ENCODE measurements at places on chromosomes 2 and 18.

GRCh38 chr2:49259926-49260325 is 105.6 kb upstream of the FSHR start:
- no peak overlapping the region for H3K27ac ChIP-seq
- no peaks in the 10 kb centered on the region for H3K4me1 ChIP-seq
- no peak for DNase-seq
- H3K27me3 ChIP-seq, result no peaks in the 10 kb centered on the region
- H3K36me3 ChIP-seq, result no peaks in the 10 kb centered on the region

- no peaks in the 10 kb centered on the region for H3K36me3 ChIP-seq
- DNase-seq, result no peak
- no peak overlapping the region for H3K4me3 ChIP-seq
- no peak overlapping the region for H3K27ac ChIP-seq
- no peaks in the 10 kb centered on the region for H3K4me1 ChIP-seq
- H3K27me3 ChIP-seq, result no peaks in the 10 kb centered on the region
Measured at GRCh38 chr18:57249179-57249578, 102.3 kb downstream of the BOD1L2 start.

GRCh38 chr2:169260846-169261642 is 101.3 kb downstream of the LRP2 start:
- H3K27me3 ChIP-seq, result peaks cover 3% of the 10 kb centered on the region
- no peaks in the 10 kb centered on the region for H3K36me3 ChIP-seq
- no peak for DNase-seq
- no peaks in the 10 kb centered on the region for H3K4me1 ChIP-seq

GRCh38 chr2:42645551-42645950 is 77.1 kb downstream of the MTA3 start:
- DNase-seq, result no peak
- no peaks in the 10 kb centered on the region for H3K27me3 ChIP-seq
- H3K4me1 ChIP-seq, result no peaks in the 10 kb centered on the region
- no peak overlapping the region for H3K4me3 ChIP-seq
- no peak overlapping the region for H3K27ac ChIP-seq

DNA sequence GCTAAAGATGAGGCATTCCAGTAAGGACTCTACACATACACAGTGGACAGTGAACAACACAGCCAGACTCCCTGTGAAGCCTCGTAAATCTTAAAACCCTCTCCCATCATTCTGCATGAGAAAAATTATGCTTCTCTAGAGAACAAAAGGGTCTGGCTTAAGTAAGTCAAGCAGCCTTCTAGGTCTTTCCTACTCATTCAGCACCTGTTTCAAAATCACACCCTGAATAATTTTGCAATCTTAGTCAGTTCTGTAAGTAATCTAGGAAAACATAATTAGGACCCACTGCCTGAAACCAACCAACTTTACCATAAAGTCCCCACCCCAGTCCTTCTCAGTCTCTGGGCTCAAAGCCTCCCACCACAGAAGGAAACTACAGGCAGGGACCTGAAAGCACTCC is 19.7 kb downstream of the IAH1 start:
- peaks cover 12% of the 10 kb centered on the region for H3K36me3 ChIP-seq
- DNase-seq, result no peak
- H3K27me3 ChIP-seq, result no peaks in the 10 kb centered on the region
- H3K4me3 ChIP-seq, result no peak overlapping the region
- no peaks in the 10 kb centered on the region for H3K4me1 ChIP-seq
- H3K27ac ChIP-seq, result no peak overlapping the region

GRCh38 chr2:85680707-85681371 is 12.8 kb upstream of the SFTPB start:
- no peak for DNase-seq
- no peaks in the 10 kb centered on the region for H3K36me3 ChIP-seq
- H3K27me3 ChIP-seq, result peaks cover 12% of the 10 kb centered on the region
- H3K27ac ChIP-seq, result no peak overlapping the region
- H3K4me3 ChIP-seq, result no peak overlapping the region
- peaks cover 7% of the 10 kb centered on the region for H3K4me1 ChIP-seq

GRCh38 chr2:194545978-194546377 is 1111.0 kb upstream of the SLC39A10 start:
- H3K4me3 ChIP-seq, result no peak overlapping the region
- no peaks in the 10 kb centered on the region for H3K27me3 ChIP-seq
- no peaks in the 10 kb centered on the region for H3K4me1 ChIP-seq
- H3K27ac ChIP-seq, result no peak overlapping the region

DNA sequence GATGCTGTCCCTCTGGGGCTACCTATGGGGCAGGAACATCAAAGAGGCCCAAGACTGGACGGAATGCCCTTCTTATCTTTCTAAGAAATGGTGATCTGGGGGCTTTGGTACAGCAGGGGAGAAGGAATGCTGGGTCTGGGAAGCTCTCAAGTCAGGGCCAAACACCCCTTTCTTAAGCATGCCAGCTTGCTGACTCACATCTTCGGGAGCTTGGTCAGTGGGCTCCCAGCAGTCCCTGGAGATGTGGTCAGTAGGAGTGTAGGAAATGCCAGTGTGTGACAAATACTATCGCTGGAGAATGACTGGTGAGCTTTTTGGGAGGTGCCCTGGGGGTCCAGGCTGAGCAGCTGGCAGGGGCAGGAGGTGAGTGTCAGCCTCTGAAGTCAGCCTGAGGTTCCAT is 105.0 kb upstream of the CDC42EP3 start:
- no peak overlapping the region for H3K27ac ChIP-seq
- H3K4me3 ChIP-seq, result no peak overlapping the region
- no peak for DNase-seq
- no peaks in the 10 kb centered on the region for H3K4me1 ChIP-seq
- H3K27me3 ChIP-seq, result no peaks in the 10 kb centered on the region

DNA sequence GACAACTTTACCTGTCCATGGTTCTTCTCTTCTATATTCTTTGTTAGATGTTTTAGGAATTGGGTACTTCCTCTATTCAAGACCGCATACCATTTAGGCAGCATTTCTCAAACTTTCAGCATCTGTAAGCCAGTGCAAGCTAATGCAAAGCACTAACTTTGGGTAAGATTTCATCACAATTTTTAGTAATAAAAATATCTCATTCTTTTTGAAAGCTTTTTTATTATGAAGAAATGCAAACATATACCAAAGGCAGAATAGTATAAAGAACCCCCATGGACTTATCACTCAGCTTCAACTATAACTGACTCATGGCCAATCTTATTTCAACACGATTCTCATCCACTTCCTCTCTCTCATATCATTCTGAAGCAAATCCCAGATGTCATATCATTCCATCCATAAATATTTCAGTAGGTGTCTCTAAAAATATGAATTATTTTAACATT is 32.9 kb downstream of the INO80C start:
- peaks cover 3% of the 10 kb centered on the region for H3K36me3 ChIP-seq
- no peak overlapping the region for H3K4me3 ChIP-seq
- no peak overlapping the region for H3K27ac ChIP-seq
- no peak for DNase-seq

DNA sequence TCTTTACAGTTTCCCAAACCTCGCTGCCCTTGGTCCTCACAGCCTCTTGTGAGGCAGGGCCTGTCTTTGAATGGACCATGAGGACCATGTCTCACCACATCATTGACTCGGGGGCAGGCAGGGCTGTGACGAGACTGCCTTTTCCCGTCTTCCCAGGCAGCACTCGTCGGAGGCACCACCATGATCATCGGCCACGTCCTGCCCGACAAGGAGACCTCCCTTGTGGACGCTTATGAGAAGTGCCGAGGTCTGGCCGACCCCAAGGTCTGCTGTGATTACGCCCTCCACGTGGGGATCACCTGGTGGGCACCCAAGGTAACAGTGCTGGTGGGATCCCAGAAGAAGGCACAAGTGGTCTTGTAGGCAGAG is 45.7 kb upstream of the MAPRE3 start:
- DNase-seq, result no peak
- H3K27ac ChIP-seq, result no peak overlapping the region
- H3K4me1 ChIP-seq, result peaks cover 4% of the 10 kb centered on the region

DNA sequence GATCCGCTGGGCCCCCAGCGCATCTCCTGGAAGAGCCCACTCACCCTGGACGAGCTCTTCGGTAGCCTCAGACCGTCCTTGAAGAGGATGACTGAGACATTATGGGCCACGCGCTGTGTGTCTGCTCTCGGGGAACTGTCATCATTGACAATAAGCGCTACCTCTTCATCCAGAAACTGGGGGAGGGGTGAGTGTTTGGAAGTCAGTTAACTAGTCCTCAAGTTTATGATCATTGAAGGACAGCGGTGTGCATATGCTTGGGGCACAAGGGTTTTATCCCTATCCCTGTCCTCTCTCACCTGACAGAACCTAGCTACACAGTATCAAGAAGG is 586 bp downstream of the STK16 start:
- peaks cover 27% of the 10 kb centered on the region for H3K36me3 ChIP-seq
- peak overlapping the region; percentile 92 for H3K27ac ChIP-seq
- no peak for DNase-seq
- no peaks in the 10 kb centered on the region for H3K27me3 ChIP-seq

DNA sequence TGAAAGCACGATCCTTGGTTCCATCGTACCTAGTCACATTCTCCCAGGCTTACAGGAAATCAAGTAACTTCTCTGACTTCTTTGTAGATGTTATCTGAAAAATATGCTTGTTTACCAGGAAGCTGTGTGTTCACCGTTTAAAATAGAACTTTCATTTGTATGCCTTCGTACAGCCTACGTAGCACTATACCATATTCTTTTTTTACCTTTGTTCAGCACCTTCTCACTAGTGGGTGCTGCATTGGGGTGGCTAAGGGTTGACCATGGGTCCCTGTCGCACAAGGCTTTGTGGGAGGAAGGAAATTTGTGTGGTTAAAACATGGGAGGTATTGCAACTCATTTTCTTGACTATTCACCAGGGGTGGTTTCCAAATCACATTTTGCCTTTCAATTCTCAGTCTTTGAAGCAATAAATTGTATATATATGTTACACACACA is 16.6 kb downstream of the MALT1 start:
- H3K4me3 ChIP-seq, result no peak overlapping the region
- no peaks in the 10 kb centered on the region for H3K27me3 ChIP-seq
- H3K4me1 ChIP-seq, result peaks cover 12% of the 10 kb centered on the region
- peak; percentile 40 for DNase-seq
- H3K36me3 ChIP-seq, result peaks cover 73% of the 10 kb centered on the region

DNA sequence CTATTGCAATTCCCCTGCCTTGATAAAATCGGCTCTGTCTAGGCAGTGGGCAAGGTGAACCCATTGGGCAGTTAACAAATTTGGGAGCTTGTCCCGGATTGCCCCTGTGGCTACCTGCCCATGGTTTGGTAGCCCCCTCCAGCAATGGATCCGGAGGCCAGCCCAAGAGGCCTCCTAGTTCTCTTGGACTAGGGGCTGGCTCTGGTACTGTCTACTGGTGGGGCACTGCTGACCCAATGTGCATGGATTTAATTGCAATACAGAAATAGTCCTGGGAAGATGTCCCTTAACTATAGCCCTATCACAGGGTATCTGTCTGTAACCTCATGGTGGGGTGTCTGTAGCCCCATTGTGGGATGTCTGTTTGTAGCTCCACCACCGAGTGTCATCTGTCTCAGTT is 37.5 kb upstream of the SH3RF3 start:
- H3K4me3 ChIP-seq, result no peak overlapping the region
- H3K36me3 ChIP-seq, result no peaks in the 10 kb centered on the region
- no peak overlapping the region for H3K27ac ChIP-seq
- no peaks in the 10 kb centered on the region for H3K27me3 ChIP-seq

DNA sequence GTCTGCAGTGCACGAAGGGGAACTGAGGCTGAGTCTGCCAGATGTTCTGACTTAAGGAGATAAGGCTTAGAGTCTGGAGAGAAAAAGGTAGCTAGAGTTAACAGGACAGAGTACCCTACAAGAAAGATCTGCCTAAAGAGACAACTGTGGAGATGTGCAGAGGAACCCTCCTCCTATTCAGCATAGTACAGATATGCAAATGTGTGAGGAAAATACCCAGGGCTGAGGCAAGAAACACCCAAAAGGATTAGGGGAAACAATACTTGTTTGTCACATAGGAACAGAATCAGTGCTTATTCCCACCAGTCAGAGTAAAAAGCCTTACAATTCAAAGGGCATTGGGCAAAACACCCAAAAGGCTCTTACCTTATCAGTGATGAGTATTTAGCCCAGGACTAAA is 67.8 kb downstream of the SS18 start:
- no peaks in the 10 kb centered on the region for H3K4me1 ChIP-seq
- no peak overlapping the region for H3K27ac ChIP-seq
- H3K36me3 ChIP-seq, result peaks cover 7% of the 10 kb centered on the region
- no peak for DNase-seq

DNA sequence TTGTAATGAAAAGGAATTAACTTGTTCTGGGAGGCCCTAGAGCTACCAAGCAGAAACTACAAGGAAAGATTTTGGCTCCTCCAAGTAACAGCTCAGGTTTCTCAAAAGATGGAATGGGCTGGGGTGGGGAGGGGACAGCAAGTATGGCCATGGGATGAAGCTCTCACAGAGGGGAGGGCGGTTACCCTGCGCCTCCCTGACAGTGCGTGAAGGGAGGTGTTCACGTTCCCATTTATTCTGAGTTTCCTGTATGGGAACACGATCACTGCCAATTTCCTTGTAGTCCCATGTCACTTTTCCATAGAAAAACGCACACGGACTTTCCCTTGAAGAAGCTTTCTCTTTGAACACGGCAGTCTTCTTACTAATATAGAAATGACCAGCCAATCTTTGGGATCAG is 17.0 kb downstream of the CDC42EP3 start:
- H3K27ac ChIP-seq, result peak overlapping the region; percentile 87
- H3K4me1 ChIP-seq, result peaks cover 91% of the 10 kb centered on the region
- peak overlapping the region; percentile 41 for H3K4me3 ChIP-seq
- no peak for DNase-seq

GRCh38 chr2:186709529-186710450 is 15.9 kb downstream of the FAM171B start:
- H3K4me1 ChIP-seq, result no peaks in the 10 kb centered on the region
- no peak overlapping the region for H3K4me3 ChIP-seq
- no peak overlapping the region for H3K27ac ChIP-seq
- H3K36me3 ChIP-seq, result no peaks in the 10 kb centered on the region
- no peaks in the 10 kb centered on the region for H3K27me3 ChIP-seq
- DNase-seq, result no peak

DNA sequence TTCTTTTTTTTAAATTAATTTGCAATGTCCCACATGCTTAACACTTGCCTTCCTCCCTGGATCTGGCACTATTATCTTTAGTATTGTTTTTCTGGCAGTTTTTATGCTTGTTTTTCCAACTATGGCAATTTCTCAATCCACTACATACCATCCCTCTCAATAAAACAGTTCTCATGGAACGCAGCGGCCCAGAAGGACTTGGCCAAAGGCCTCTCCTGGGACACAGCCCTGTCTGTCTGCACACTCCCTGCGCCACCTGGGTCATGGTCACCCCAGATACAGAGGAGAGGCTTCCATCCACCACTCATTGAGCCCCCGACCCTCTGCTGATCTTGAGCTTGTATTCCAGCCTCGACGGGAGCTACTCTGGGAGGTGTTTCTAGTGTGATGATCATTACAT is 91.2 kb downstream of the TWIST2 start:
- H3K4me3 ChIP-seq, result no peak overlapping the region
- H3K27me3 ChIP-seq, result no peaks in the 10 kb centered on the region
- H3K36me3 ChIP-seq, result no peaks in the 10 kb centered on the region
- H3K27ac ChIP-seq, result no peak overlapping the region
- no peaks in the 10 kb centered on the region for H3K4me1 ChIP-seq

Measured in B cell (primary cell).